ENCODE measurements at places on chromosomes 7 and 10. TPM values are rescaled to one million over a fixed set of nuclear protein-coding genes. Genes with fewer than 3 reads are reported as not detected.

The MLXIPL gene
- total RNA-seq: not detected

The ZNF680 gene
- total RNA-seq: 14.3 TPM

The HOXA9 gene
- total RNA-seq: 2.4 TPM

GRCh38 chr7:42694894-42695507, 216.9 kb downstream of the C7orf25 start:
- no peak for DNase-seq

DNA sequence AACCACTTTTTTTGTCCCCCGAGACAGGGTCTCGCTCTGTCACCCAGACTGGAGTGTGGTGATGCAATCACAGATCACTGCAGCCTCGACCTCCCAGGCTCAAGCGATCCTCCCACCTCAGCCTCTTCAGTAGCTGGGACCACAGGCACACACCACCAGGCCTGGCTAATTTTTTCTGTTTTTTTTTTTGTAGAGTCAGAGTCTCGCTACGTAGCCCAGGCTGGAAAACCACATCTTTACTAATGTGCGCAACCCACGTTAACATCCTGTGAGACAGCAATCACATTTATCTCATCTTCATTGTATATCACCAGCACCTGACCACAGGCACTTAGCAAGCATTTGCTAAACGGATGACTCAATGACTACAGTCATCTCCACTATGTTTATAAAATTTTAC, 77.8 kb upstream of the ATP6V0A4 start:
- DNase-seq: peak; percentile 72

- DNase-seq: no peak
Measured at GRCh38 chr7:77235276-77235675, 35.7 kb upstream of the FGL2 start.

- DNase-seq: no peak
Measured at GRCh38 chr7:130290745-130291144, 2.2 kb upstream of the CPA4 start.

DNA sequence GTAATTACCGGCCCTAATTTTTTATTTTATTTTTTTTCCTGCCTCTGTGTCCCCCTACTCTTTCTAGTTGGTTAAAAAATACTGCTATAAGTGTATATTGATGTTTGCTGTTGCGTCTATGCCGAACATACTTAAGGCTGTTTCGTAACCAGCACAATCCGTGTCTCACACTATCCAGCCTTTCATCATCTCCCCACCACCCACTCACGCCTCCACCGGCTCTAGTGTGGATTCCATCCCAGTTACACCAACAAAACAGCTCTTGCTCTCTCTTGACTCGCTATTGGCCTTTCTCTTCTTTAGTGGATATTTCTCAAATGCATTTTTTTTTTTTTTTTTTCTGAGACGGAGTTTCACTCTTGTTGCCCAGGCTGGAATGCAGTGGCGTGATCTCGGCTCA, 70.1 kb upstream of the CAMK1D start:
- DNase-seq: no peak

- no peak for DNase-seq
Measured at GRCh38 chr10:63503395-63503794, 17.8 kb upstream of the REEP3 start.

DNA sequence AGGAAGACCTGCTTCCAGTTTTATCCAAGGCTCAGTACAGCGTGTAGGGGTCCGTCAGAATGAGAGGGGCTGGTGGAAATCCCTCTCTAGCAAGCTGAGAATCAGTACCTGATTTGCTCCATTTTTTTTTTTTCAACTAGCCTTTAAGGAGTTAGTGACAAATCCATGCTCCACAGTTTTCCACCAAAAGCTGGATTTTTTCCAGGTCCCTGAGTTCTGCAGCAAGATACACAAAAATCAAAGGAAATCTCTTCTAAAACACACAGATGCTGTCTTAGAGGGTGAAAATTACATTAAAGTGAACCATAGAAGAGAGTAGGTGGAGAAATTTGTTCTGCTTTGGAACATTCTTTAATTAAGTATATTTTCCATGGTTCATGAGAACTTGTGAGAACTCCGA, 30.4 kb downstream of the MDFIC start:
- no peak for DNase-seq

GRCh38 chr10:94279835-94280709, 82.7 kb downstream of the NOC3L start:
- DNase-seq: no peak

DNA sequence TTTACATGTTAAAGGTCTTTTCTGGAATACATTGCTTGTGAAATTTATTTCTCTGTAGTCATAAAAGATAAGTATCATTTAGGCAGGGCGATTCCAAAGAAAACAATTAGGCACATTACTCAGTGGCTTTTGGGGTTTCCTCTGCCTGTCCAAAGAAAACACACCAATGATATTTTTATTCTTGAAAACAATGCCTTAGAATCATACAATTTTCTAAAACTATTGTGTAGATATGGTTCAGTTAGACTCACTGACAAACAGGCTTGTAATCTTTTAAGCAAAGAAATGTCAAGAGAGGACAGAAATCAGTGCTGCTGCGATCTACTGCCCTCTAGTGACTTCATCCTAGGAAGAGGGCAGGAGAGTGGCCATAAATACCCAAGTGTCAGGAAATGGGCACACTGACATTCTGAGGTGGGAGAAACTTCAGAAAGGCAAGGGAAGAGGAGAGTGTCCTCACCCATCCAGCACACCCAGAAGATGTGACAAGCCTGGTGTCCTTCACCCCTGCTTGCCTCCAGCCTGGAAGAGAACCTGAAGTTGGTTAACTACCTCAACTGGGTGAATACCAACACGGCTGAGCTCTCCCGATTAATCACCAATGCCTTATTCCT, 120.5 kb downstream of the GALNT11 start:
- no peak for DNase-seq

DNA sequence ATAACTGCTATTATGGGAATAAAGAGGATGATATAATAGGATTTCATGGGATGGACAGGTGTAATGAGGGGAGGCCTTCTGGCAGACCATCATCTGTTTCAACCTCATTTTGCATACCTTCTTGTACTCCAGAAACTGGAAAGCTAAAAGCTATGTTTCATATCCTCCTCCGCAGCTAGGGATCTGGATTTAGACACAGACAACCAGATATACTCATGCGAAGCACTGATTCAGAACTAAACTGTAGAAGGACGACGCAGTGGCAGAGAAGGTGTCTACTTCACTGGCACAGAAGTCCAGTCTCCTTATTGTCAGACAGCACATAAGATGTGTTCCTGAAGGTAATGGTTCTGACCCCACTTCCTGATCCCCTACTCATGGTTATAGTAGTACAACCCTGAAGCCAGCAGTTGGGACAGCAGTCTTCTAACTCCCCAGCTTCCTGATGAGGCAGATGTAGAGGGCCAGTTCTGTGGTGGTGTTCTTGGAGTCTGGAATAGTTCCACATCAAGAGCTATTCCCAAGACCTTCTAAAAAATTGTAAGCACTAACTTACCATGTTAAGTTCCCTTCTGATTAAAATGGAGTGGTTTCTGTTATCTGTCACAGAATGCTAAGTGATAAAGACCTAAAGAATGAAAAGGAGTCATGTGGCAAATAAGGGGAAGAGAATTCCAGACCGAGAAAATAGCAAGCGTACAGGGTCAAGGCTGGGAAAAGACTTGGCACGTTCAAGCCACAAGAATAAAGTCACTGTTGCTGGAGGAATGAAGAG, 550.3 kb downstream of the GRM8 start:
- no peak for DNase-seq

- DNase-seq: no peak
Measured at GRCh38 chr7:30596721-30597120, 2.0 kb downstream of the GARS1 start.
